Cerebellar cortex (tissue), 1 donor: ENCODE measurements at places on chromosomes 2 and 18.

DNA sequence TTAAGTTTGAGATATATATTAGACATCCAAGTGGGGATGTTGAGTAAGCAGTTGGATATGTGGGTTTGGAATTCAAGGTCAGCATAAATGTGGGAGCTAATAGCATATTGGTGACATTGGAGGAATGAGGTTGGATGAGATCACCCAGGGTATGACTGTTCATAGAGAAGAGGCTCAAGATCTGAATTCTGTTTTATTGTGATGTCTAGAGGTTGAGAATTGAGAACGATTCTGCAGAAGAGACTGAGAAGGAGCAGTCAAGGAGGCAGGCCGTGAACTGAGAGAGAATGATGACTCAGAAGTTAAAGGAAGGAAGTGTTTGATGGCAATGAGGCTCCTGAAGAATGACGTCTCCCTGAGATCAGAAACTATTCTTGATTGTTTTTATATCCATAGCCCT is 5.9 kb downstream of the SERPINB11 start:
- DNase-seq, result no peak

DNA sequence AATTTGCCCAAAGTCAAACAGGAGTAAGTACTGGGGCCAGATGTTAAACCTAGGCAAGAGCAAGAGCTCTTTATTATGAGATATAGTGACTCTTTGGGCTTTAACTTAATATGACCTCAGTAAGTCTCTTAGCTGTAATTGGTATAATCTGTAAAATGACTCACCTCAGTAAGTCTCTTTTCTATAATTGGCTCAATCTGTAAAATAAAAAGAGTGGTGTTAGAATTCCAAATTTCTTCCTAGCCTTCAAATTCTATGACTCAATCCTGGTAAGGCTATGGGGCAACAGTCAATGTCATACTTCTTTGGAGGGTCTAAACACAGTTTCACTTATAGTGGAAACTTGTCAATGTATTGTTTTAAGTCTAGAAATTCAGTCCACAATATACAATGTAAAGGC is 1608.9 kb upstream of the PIK3C3 start:
- no peak for DNase-seq

GRCh38 chr2:172613615-172614231 is 57.8 kb downstream of the PDK1 start:
- DNase-seq, result no peak

- DNase-seq, result no peak
Observed at GRCh38 chr18:78873926-78874500, 105.6 kb upstream of the SALL3 start.

DNA sequence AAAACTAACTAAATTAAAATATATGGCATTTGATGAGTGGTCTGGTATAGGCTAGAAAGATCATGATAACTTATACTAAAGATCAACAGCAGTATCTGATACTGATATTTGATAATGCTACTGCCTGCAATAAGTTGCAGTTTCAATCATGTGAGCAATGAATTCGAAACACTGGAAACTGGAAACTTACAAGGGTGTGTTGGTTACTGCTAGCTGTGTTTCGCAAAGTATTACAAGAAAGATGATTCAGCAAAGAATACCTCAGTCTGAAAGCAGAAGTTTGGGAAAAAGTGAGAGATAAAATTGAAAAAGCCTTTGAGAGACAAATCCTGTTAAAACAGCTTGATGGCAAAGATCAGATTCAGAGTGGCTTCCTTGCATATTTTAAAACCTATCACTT is 294.5 kb downstream of the CCDC178 start:
- no peak for DNase-seq
